ENCODE measurements at places on chromosomes 5 and 9.

- no peak for DNase-seq
These were observed 18.8 kb downstream of the PTAR1 start for GRCh38 chr9:69740872-69741505.

- DNase-seq, result no peak
These were observed 51.4 kb downstream of the PFDN1 start for GRCh38 chr5:140251527-140251973.

DNA sequence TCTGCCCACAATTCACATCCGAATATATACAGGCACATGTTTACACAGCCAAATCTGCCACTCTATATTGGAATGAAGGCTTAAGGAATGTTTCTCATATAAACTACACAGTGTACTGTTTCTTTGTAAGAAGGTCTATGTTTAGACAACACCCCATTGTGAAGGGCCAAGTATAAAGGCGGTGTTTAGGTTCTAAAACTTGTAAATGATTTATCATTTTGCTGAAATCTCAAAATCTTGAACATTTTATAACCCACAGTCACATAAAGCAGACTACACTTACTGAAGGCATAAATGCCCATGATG, 94.0 kb downstream of the ZNF608 start:
- DNase-seq, result no peak

DNA sequence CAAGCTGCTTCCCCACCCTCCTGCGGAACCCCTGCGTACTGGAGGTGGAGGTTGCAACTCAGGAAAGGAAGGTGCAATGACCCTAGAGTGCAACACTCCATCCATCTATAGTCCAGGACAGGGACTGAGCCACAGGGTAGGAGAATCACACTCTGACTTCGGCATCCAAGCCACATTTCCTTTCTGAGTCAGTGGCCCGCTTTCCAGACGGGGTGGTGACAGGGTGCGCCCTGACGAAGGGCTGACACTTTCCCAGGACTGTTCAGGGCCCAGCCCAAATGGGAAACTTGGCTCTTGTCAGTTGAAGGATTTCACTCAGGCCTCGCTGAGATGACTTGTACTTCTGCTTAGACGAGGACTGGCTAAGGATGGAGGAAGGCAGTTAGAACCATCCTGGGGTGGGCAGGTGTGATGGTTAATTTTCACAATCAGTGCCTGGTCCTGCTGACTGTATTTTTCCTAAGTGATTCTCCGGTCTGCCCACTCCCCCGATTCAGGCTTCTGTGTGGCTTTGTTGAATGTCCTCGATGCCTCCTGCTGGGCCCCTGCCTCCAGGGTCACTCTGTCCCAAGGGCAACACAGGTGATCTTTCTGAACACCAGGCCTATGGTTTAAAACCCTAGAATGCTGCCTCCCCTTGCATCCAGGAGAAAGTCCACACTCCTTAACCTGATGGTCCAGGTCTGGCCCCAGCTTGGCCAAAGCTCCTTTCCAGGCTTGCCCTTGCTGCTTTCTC, 228.1 kb downstream of the FSTL4 start:
- DNase-seq, result no peak

DNA sequence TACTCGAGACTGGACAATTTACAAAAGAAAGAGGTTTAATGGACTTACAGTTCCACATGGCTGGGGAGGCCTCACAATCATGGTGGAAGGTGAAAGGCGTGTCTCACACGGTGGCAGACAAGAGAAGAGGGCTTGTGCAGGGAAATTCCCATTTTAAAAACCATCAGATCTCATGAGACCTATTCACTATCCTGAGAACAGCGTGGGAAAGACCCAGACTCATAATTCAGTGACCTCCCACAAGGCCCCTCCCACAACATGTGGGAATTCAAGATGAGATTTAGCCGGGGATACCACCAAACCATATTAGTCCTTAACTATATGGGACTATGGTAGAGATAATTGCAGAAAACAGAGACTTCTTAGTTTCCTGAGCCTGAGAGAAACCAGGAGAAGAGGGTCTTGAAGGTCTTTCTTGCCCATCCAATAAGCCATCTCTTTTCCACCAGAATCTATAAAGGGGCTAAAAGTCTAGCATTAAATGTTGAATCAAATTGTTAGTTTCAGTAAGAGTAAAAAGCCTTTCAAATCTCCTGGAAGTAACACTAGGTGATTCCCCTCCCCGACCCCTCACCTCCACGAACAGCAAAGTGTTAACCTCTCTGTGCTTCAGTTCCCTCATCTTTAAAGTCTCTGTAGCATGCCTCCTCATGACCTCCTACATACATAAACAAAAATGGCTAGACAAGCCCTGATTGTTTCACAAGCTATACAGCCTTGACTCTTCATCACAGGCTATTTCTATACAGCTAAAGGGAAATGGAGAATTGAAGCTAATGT, 259.1 kb downstream of the TMEM167A start:
- no peak for DNase-seq

- DNase-seq, result no peak
These were observed 208.0 kb upstream of the ANKH start for GRCh38 chr5:15079566-15079965.

Data from NCI-H446 (cell line).